Activated CD4-positive, alpha-beta memory T cell treated with anti-CD3 and anti-CD28 coated beads for 36 hours (primary cell): ENCODE measurements at places on chromosomes 3 and 15. TPM values are rescaled to one million over a fixed set of nuclear protein-coding genes. Genes with fewer than 3 reads are reported as not detected.

Gene CADM2
- not detected for total RNA-seq

Gene SPATA12
- total RNA-seq = not detected

Gene ZNF620
- total RNA-seq = 3.7 TPM

Gene EPM2AIP1
- 16.7 TPM for total RNA-seq

Gene SOX2
- not detected for total RNA-seq

- peaks cover 29% of the 10 kb centered on the region for H3K4me1 ChIP-seq
- H3K27me3 ChIP-seq = no peaks in the 10 kb centered on the region
- DNase-seq = peak; percentile 86
- peak overlapping the region; percentile 49 for H3K4me3 ChIP-seq
- peaks cover 26% of the 10 kb centered on the region for H3K36me3 ChIP-seq
Measured at GRCh38 chr15:40743921-40744814, 10.9 kb downstream of the RMDN3 start.

- H3K27ac ChIP-seq = no peak overlapping the region
- H3K4me3 ChIP-seq = no peak overlapping the region
- H3K36me3 ChIP-seq = no peaks in the 10 kb centered on the region
- DNase-seq = no peak
- peaks cover 8% of the 10 kb centered on the region for H3K27me3 ChIP-seq
Measured at GRCh38 chr15:68706931-68707330, 113.8 kb downstream of the ANP32A start.

- H3K36me3 ChIP-seq = no peaks in the 10 kb centered on the region
- H3K27me3 ChIP-seq = no peaks in the 10 kb centered on the region
- no peaks in the 10 kb centered on the region for H3K4me1 ChIP-seq
- no peak overlapping the region for H3K27ac ChIP-seq
- H3K4me3 ChIP-seq = no peak overlapping the region
Measured at GRCh38 chr3:62044874-62045411, 328.4 kb downstream of the FEZF2 start.

DNA sequence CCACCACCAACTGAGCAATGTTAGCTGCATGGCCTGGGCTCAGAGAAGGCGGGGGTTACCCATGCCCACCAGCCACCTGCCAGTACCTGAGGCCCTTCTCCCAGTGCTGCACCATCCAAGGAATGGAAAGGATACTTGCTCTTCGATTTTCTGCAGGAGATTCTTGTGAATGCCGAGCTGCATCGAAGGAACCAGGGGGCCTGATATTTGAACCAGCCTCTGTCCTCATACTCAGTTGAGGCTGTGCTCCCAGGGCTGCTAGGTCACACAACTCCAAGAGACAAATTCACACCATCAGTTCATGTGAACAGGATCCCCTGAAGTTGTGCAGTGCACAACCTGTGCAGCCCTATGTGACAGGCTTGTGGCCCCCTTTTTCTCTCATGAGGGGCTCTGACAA is 18.0 kb downstream of the PLA2G4F start:
- H3K27me3 ChIP-seq = peaks cover 5% of the 10 kb centered on the region
- H3K4me3 ChIP-seq = no peak overlapping the region
- no peak overlapping the region for H3K27ac ChIP-seq
- H3K4me1 ChIP-seq = no peaks in the 10 kb centered on the region

GRCh38 chr3:67875338-67875737 is 220.9 kb upstream of the SUCLG2 start:
- H3K27ac ChIP-seq = no peak overlapping the region
- DNase-seq = no peak
- no peaks in the 10 kb centered on the region for H3K4me1 ChIP-seq
- H3K4me3 ChIP-seq = no peak overlapping the region
- no peaks in the 10 kb centered on the region for H3K27me3 ChIP-seq

- no peaks in the 10 kb centered on the region for H3K27me3 ChIP-seq
- H3K4me3 ChIP-seq = no peak overlapping the region
- H3K4me1 ChIP-seq = no peaks in the 10 kb centered on the region
- peaks cover 3% of the 10 kb centered on the region for H3K36me3 ChIP-seq
- no peak for DNase-seq
Measured at GRCh38 chr15:64143276-64143675, 8.3 kb upstream of the SNX22 start.
